ENCODE measurements at places on chromosomes 13 and 19.

- no peak for DNase-seq
Observed at GRCh38 chr13:32428581-32429432, 877 bp upstream of the N4BP2L1 start.

GRCh38 chr13:105291987-105292386, 1243.5 kb downstream of the EFNB2 start:
- DNase-seq, result no peak

GRCh38 chr19:17424743-17425365, 5.0 kb downstream of the MVB12A start:
- no peak for DNase-seq

- no peak for DNase-seq
Observed at GRCh38 chr19:17041976-17042375, 15.4 kb upstream of the CPAMD8 start.

GRCh38 chr19:55670280-55671053, 4.6 kb upstream of the EPN1 start:
- DNase-seq, result no peak

- no peak for DNase-seq
Observed at GRCh38 chr13:50979187-50979586, 69.6 kb downstream of the RNASEH2B start.

- DNase-seq, result no peak
Observed at GRCh38 chr19:16600824-16601223, 27.2 kb downstream of the MED26 start.

DNA sequence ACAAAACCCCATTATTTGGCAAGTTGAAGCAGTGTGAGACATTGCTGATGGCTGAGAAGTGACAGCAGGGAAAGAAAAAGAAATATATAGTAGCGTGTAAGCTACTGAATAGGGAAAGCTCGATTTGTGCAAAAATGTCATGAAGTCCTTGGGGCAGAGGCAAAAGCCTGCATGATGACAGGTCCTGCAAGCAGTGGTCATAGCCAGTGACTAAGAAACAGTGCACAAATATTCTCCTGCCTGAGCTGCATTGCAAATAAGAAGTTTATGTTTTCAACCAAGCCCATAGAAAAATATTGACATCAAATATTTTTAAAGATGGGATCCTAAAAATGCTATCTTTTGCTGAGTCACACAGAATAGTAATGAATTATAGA, 270.0 kb downstream of the SLITRK6 start:
- DNase-seq, result no peak

DNA sequence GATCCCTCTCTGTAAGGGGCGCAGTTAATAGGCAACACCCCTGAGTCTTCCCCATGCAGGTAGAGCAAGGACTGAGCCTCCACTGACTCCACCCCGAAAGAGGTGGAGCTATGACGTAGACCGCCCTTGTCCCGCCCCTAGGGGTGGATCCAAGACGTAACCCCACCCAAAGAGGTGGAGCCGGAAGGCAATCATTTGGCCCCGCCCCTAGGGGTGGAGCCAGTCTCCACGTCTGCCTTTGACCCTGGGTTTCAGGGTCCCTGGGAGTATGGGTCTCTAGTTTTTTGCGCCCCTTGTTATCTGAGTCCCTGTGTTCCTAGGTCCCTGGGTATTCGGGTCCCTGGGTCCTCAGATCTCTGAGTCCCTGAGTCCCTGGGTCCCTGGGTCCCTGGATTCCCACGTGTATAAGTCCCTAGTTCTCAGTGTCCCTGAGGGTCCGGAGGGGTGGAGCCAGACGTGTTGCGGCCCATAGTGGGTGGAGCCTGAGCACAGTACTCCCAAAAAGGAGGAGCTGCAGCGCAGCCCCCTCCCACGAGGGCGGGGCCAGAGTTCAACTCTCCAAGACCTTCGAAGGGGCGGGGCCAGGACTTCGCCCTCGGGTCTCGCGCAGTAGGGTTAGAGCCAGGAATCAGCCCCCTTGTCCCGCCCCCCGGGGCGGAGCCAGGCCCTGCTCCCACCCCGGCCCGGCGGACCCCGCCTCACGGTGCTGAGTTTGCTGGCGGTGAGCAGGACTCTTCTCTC, 5.3 kb downstream of the DENND1C start:
- DNase-seq, result peak; percentile 42

GRCh38 chr13:30845297-30846214, 60.5 kb upstream of the MEDAG start:
- no peak for DNase-seq

DNA sequence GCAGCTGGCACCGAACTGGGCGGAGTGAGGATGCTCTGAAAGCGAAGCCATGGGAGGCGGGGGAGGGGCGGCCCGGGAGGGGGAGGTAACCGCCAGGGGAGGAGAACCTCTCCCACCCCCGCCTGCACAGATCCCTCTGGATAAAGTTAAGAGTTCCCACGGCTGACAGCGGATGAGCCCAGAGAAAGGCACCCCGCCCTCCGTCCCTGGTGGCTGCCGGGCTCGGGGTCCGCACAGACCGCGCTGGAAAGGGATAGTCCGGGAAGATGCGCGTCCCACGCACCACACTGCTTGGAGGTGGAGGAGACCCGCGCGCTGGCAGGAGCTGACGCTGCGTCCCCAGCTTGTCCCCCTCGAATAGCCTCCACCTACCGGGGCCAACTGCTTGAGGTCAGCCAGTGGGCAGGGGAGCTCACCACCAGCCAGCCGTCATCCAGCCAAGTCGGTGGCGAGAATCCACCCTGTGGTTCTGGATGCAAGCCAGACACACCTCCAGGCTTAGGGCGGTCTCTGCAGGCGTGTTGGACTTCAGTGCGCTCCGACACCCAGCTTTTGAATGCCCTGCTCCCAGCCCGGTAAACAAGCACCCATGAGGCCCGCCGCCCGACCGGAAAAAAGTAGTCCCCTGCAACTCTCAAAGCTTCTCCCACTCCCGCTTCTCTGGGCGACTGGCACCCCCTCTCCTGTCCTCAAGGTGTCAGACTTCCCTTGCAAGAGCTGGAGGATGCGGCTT, at the start of gene TRPC4:
Gene TRPC4 (minus strand): TSS at position 17 of the 733 bp plus-strand sequence. CDS start 86,439 bp downstream, outside the sequence.
- no peak for DNase-seq

GRCh38 chr13:42474954-42475353, 99.0 kb upstream of the TNFSF11 start:
- no peak for DNase-seq

DNA sequence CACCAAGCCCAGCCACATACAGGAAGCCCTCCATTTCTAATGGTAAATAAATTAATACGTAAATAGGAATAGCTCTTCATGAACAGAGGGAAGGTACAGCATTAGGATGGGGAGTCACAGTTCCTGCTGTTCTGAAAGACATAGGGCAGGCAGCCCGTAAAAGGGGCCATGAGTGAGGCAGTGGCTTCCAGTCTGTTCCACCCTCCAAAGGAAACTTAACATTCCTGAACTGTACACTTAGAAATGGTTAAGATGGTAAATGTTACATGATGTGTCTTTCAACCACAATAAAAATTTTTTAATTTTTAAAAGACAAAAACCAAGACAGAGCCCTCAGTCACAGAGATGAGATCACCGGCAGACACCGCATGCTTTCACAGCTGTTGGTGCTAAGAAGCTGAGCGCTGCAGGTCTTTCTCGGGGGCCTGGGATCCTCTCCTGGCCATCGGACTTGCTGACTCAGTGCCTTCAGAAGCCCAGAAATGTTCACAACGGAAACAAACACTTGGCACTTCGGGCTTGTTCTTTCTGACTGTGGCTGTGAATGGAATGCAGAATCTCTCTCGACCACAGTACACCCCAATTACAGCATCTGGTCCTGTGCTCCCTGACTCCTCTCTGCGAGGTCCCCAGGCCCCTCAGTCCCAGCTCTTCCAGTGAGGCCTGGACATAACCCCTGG, 36.4 kb downstream of the EPS15L1 start:
- DNase-seq, result no peak

- no peak for DNase-seq
Observed at GRCh38 chr19:5407356-5407755, 47.9 kb upstream of the ZNRF4 start.

- no peak for DNase-seq
Observed at GRCh38 chr19:30647891-30648720, 275.9 kb downstream of the ZNF536 start.

- no peak for DNase-seq
Observed at GRCh38 chr19:43502419-43502976, 2.0 kb downstream of the PHLDB3 start.

DNA sequence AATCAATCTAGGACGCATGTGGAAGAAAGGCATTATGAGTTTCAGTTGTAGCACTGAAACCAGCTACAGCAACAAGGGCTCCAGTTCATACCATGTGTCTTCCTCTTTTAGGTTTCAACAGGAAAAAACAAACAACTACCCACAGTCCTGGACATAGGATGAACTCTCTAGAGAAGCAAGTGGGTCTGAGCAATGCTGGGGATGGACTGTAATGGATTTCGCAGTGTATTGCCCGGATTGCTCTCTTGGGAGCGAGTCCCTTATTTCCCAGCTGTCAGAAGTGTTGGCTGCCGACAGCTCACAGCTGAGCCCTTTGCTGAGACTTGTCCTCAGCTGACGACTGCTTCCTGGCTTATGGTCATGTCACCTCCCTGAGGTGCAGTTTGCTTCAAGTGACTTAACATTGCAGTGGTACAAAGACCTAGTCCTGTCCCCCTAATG, 12.1 kb upstream of the MYCBP2 start:
- DNase-seq, result no peak

DNA sequence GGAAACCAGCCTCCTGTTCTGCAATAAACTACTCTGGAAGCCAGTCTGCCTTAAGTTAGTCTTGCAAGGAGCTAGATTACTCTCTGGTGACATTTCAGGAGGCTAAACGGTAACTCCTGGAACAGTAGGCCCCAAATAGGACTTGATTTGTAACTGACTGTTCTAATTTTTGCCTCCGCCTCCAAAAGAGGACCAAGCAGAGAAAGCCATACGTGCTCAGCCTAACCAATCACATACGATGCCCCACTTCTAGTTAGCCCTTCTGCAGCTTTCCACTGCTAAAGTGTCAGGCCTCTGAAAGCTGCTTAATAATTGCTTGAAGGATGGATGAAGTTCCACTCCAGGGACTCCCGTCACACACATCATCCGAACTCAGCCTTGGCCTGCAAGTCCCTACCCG, 744 bp downstream of the ZNF805 start:
- DNase-seq, result no peak

GRCh38 chr19:56261145-56261544, 11.4 kb upstream of the EDDM13 start:
- DNase-seq, result no peak

DNA sequence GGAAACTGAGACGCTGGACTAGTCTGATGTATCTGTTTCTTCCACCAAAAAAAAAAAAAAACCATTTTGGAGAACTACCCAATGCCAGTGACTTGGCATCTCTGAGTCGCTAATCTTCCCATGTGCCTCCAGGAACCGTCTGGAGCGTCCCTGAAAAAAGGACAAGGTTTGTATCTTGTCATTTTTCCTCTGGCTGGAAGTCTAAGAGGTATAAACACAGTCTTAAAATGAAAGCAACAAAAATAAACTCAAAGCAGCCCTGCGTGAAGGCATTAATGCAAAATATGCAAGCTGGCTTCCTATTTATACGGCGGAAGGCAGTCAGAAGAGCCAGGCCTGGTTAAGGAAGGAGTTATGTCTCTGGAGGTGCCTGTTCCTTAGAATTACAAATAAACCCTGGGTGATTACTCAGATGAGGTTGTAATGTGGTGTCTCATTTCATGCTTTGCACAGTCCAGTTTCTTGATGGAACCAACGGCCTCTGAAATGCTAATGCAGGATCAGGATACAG, 20.3 kb downstream of the ACTN4 start:
- DNase-seq, result no peak

GRCh38 chr13:111864566-111864965, 202.4 kb upstream of the SOX1 start:
- no peak for DNase-seq

GRCh38 chr13:44498502-44498901, 77.6 kb downstream of the TSC22D1 start:
- DNase-seq, result no peak

GRCh38 chr13:25872481-25873241, 179.2 kb downstream of the SHISA2 start:
- no peak for DNase-seq

DNA sequence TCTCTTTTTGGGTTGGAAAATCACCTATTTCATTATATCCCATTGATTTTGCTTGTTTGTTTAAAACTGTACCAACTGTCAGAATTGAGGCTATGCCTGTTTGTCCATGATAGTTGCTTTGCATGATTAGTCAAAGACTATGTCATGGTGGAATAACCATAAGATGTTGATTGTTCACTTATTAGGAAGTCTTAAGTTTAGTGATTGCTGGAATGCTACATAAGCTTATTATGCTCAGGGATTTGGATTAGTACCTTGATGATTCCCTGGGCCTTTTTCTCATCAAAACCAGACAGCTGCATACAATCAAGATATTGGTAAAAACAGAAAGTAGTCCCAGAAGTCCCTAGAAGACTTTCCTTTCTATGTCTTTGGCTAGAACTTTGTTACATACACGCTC, 954.7 kb downstream of the PCDH9 start:
- no peak for DNase-seq

GRCh38 chr13:39815345-39816111, 160.1 kb downstream of the COG6 start:
- DNase-seq, result no peak

DNA sequence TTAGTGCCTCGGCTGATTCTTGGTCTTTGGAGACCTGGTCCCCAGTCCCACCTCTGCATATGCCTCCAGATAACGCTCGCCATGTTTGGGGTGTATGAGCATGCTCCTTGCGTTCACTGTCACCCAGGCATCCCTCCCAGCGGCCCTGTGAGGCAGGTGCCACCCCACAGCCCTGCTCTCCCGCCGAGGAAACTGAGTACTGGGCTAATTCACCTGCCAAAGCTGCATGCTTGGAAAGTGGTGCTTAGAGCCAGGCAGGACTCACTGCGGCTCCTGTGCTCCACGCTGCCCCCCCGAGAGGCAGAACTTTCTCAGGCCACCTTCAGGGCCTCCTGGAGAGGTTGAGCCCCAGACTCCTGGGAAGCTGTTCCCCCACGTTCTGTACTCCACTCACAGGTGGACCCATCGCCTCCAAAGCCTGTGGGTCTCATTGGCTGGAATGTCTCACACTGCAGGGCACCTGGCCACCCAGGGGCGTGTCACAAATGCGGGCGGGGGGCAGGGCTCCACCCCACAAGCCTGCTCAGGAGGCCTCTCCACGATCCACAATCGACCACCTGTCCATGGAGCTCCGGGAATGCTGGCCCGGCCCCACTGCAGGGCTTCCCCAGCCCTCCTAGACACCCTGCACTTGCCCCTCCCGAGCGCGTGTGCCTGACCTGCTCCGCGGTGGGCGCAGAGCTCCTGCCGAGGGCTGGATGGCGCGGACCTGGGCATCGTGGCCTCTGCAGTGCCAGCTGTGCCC, 64.6 kb downstream of the ATP11A start:
- no peak for DNase-seq

DNA sequence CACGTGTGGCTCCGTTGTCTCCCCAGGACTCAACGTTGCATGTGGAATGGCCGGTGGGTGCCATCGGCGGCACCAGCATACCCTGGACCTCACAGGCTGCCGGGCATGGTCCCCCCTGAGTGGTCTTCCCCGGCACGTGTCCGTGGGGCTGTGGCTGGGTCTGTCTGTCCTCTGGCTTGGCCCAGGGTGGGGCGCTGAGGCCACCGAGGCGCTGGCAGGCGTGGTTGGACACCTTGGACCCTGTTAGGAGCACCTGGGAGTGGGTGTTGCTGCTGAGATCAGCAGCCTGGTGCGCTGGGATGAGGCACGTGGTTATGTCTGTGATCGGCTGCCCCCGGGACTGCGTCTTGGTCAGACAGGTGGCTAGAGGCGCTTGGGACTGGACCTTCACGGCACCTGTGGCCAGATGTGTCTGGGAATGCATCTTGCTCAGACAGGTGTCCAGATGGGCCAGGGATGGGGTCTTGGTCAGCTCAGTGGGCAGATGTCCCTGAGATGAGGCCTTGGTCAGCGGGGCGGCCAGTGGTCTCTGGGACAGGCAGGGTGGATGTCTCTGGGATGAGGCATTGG, 9.2 kb downstream of the IQCN start:
- DNase-seq, result no peak

Data from stimulated activated CD4-positive, alpha-beta T cell treated with anti-CD3 and anti-CD28 coated beads, Interleukin-12 subunit alpha, Interleukin-12 subunit beta, amount 100 ng/mL, for 4 hours (primary cell).